ENCODE measurements at places on chromosomes 12 and 14.

DNA sequence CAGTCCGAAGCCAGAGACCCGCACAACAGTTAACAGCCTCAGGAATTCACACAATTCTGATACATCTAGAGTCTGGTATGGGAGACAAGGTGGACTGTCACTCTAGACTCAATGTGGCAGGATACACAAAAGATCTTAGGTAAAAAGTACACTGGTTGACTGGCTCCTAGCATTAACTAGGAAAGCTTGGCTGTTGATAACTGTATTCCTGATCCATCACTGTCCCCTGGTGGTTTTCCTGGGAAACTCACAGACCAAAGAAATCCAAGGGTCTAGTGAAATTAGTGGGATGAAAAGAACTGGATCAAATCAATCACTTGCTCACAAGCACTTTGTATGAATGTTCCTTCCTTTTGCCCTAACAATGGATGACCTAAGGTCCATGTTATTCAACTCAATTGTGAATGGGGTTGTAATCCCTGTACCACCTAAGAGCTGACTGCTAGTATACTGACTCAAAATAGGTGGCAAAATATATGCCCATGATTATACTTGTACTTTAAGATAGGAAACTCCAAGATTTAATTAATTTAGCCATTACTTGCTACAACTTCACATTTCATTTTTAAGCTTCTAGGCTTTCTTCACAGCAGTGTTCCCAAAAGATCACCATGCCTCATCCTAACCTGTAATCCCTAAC, 14.0 kb downstream of the NPC2 start:
- DNase-seq, result peak; percentile 40

DNA sequence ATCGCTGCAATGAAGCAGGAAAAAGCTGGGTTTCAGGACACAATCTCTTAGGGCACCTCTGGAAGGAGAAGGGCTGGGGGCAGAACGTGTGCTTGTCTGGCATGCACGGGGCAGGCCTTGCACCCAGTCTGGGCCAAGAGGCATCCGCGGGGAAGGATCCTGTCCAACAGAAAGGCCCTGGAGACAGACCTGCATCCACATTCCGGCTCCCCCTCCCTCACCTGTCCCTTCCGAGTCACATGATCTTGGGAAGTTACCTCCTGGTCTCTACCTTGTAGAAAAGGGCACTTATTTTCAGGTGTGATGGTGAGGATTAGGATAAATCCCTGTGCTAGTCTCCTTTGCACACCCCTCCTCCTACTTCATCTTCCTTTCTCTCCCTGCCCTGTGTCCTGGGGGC, 25.4 kb downstream of the CLMN start:
- no peak for DNase-seq

DNA sequence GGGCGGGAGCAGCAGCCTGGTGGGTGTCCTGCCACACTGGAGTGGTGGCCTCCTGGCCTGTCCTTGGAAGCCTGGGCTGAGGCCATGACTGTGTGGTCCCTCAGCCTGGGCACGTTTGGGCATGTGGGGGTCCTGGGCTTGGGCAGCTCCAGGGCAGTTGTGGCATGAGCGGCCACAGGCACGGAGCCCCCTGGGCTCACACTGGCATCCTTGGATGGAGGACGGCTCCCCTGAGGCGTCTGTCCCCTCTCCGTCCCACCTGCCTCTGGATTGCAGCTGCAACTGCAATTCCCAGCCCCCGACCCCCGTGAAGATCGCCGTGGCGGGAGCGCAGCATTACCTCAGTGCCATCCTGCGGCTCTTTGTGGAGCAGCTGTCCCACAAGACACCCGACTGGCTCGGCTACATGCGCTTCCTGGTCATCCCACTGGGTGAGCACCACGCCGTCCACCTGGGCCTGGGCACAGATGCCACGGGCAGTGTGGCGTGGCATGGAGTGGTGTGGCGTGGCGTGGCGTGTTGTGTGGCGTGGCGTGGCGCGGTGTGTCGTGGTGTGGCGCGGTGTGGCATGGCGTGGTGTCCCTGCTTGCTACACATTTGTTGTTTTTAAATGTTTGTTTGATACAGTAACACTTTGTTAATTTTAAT, 15.1 kb upstream of the TEX22 start:
- no peak for DNase-seq

DNA sequence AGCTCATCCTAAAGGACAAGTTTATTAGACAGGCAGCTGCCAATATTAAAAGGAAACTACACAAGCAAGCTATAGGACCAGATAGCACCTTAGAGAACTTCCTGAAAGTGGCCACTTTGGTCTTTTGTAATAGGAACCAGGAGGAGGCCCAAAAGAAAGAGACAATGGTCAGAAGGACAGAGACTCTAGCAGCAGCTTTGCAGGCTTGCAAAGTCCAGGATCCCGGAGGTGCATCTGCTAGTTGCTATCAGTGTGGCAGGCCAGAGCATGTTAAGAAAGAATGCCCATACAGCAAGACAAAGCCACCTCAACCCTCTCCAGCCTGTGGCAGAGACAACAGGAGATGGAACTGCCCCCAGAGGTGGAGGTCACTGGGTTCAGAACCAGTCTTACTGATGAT, 23.4 kb downstream of the APOBEC1 start:
- DNase-seq, result no peak

- no peak for DNase-seq
These were observed 52.1 kb downstream of the KIF26A start for GRCh38 chr14:104190396-104191000.

DNA sequence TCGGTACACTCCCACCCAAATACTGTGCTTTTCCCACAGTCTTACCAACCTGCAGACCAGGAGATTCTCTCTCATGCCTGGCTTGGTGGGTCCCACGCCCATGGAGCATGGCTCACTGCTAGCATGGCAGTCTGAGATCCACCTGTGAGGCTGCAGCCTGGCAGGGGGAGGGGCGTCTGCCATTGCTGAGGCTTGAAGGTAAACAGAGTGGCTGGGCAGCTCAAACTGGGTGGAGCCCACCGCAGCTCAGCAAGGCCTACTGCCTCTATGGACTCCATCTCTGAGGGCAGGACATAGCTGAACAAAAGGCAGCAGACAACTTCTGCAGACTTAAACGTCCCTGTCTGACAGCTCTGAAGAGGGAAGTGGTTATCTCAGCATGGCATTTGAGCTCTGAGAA, 93.2 kb downstream of the FOXA1 start:
- no peak for DNase-seq

GRCh38 chr14:74922752-74923401, at the start of gene RPS6KL1:
RPS6KL1 (minus strand) TSS chr14:74923260; CDS start chr14:74921541, 1,719 bp downstream.
- peak; percentile 89 for DNase-seq

DNA sequence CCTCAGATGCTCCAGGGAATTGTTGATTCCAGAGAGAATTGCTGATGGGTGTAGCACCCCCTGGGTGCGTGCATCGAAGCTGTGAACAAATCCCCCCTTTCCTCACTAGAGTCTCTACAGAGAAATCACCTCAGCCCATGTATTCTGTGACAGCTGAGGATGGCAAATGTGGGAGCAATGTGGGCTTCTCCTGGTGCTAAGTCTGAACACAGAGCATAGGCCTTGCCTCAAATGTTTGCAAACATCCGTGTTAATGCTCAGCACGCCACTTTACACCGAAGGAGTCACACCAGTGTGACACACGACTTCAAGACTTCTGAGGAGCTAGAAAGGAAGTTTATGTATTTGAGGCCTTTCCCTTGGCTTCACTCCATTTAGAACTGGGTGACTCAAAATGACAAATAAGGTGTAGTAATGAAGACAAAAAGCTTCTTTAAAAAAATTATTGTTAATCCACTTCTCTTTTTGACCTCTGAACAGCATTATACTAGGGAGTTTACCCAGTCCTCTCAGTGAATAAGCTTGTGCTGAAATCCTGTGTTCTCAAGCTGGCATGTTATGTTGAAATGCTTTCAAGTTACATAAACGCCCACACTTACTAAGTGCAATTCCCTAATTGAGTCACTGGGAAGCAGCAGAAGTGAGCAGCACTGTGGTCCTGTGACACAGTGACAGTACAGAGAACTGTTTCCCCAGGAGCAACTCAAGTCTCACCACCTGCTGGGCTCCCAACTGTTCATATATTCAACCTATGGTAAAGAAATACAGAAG, 92.9 kb downstream of the FAR2 start:
- DNase-seq, result peak; percentile 84

DNA sequence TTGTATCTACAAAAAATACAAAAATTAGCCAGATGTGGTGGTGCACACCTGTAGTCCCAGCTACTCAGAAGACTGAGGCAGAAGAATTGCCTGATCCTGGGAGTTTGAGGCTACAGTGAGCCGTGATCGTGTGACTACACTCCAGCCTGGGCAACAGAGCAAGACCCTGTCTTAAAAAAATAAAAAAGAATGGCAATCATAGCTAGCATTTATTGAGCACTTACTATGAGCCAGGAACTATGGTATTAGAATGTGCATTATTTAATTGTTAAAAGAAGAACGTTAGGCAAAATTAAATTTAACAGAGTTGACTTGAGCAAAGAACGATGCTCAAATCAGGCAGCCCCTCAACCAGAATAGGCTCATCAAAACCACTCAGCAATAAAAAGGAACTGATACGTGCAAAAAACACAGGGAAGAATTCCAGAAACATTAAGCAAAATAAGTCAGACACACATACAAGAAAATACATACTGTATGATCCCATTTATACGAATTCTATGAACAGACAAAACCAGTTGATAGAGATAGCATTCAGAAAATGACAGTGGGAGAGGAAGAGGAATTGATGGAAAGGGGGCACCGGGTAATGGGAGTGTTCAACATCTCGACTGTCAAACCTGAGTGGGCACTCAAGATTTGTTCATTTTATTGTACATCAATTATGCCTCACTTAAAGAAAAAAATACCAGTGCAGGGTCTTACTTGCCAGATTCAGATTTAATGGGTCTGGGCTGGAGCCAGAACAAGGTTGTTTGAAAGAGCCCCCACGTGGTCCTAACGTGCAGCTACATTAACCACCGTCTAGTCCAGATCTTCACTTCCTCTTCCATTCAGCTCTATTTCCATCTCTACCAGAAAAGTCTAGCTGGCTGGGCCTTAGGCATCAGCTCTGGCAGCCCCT, 8.0 kb downstream of the SCNN1A start:
- DNase-seq, result peak; percentile 76

DNA sequence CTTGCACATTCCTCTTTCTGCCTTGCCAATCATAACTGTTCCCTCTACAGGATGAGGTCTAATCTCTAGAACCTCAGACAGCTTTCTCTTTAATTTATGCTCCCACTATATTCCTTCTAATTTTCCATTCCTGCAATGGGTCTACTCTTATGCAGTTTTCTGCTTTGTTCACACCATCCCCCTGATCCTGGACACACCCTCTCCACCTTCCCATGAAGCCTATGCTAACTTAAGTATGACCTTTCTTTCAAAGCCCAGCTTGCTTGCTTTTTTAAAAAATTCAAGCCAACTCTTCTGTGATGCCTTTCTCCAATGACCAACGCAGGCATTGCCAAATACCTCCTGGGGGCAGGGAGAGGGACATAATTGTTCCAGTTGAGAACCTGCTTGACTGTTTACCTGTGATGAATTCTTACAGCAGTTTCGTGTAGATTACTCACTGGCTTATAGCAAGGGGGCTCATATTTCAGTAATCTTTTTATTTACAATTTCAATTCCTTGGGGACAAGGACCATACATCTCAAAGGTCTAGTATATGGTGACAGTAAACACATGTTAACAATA, 7.8 kb downstream of the SLC38A1 start:
- no peak for DNase-seq

GRCh38 chr12:69343357-69343756, 4.8 kb upstream of the LYZ start:
- no peak for DNase-seq

DNA sequence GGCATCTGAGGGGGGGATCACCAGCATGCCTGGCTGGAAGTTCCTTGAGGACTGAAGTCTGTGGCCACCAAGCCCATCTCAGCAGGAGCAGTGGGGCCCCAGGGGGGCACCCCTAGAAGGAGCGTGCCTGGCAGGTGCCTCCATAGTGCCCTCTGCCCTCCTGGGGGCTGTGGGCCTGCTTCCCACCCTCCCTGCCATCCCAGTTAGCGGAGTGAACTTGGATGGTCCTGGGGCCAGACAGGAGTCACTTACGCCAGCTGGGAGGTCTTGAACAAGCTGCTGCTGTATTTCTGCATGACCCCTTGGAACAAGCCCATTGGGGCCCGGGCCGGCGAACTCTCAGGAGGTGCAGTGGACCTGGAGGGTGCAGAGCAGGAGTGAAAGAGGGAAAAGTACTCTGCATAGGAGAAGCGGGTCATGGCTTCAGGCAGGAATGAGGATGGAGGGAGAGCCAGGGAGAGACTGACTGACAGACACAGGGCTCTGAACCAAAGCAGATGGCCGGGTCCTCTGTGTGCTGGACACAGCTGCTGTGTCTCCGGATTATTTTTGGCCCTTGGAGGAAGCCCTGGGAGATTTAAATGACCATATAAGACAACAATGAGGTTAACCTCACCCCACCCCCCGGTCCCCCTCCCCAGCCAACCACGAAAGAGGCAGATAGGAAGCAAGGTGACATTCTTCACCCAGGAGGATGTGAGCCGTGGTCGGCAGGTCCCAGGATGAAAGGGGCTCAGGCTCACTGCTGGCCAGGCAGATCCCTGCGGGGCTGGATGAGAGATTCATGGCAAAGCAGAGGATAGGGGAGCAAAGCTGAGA, 19.6 kb downstream of the ASB2 start:
- no peak for DNase-seq

- DNase-seq, result peak; percentile 86
These were observed 18.7 kb downstream of the DAD1 start for GRCh38 chr14:22570132-22570949.

GRCh38 chr14:76953311-76953945, 75.1 kb downstream of the IRF2BPL start:
- DNase-seq, result peak; percentile 63

GRCh38 chr14:105498430-105499255, 7.6 kb downstream of the TEDC1 start:
- DNase-seq, result no peak

GRCh38 chr12:108477055-108477880, 37.8 kb upstream of the FICD start:
- DNase-seq, result no peak

DNA sequence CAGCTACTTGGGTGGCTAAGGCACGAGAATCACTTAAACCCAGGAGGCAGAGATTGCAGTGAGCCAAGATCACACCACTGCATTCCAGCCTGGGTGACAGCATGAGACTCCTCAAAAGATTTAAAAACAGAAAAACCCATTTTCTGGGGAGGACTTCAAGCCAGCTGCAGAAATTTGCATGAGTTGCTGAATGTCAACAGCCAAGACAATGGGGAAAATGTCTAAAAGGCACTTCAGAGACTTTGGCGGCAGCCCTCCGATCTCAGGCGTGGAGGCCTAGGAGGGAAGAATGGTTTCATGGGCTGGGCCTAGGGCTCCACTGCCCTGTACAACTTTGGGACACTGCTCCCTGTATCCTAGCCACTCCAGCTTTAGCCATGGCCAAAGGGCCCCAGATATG, 177.8 kb upstream of the C14orf180 start:
- no peak for DNase-seq

All from dermis microvascular lymphatic vessel endothelial cell (primary cell).